ENCODE measurements at places on chromosomes 2 and 18.
A peak's percentile ranks its signal among the peaks of the same experiment; 100 is the strongest.

DNA sequence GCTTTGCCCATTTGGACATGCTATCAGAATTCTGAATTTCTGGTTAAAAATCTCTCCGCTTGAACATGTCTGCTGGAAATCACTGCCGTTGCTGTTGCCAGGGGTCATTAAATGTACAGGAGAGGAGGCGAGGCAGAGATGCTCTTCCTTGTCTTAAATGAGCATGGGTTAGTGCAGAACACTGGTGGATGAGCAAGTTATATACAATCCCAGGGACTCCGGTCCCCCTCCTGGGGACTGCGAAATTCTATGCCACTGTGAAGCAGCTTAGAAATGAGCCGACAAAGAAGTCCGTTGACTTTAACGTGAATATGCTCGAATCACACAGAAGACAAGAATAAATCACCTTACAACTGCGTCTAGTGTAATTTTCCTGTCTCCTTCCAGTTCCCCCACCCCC is 95.1 kb upstream of the KLHL14 start:
- DNase-seq: no peak

DNA sequence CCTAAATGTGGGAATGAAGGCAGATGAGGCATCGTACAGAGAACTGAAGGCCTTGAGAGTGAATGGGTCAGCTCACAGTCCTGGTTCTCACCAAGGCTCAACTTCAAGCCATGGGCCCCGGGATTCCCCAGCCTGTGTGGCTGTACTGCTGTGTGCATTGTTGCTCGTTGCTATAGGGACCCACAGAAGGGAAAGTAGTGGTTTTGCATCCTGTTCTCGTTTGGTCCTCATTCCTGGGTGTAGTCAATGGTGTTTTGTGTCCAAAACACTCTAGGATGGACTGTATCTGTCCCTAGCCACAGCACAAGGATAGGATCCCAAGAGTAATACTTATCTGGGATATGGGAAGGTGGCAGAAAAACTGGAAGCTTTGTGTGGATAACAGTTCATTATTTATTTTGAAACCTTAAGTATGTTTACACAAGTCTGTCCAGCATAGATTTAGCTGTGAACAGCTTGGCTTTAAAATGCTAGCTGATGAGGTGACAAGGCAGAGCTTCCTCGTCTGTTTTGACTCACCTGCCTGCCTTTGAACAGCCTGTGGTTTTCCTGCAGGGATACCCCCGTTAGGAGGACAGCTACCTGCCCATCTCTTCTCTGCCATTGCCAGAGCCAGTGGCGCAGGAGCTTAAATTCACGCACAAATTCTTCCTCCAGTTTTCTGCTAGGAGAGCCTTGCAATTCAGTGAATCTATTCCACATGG is 85.0 kb downstream of the WDSUB1 start:
- DNase-seq: no peak

GRCh38 chr18:9038277-9038871 is 64.1 kb upstream of the NDUFV2 start:
- DNase-seq: no peak

GRCh38 chr2:26454561-26455001 is 23.3 kb downstream of the OTOF start:
- DNase-seq: no peak

- peak; percentile 91 for DNase-seq
These were observed 163.9 kb upstream of the THUMPD2 start for GRCh38 chr2:39942950-39943349.

GRCh38 chr2:218396688-218397462 is 2.8 kb upstream of the CTDSP1 start:
- DNase-seq: no peak

DNA sequence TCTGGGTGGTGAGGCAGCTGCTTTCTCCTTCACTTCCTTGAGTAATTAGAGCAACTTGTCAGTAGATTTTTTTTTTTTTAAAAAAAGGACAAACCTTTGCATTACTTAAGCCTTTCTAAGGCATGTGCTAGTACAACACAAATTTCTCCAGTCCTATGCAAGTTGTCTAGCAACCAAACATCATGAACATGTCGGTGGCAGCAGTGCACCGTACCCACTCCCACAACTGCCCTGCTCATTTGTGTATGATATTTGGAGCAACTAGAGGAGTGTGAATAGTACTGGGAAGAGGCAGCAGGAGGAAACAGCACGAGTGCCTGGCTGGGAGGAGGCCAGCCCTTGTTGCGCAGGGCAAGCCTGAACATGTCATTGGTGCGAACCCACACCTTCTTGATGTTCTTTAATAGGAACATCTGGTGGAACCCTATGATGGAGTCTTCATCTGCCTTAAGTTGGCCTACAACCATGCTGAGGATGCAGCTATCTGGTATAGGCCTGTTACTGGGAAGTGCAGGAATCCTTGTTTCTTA is 238.3 kb downstream of the TDRD15 start:
- DNase-seq: no peak

DNA sequence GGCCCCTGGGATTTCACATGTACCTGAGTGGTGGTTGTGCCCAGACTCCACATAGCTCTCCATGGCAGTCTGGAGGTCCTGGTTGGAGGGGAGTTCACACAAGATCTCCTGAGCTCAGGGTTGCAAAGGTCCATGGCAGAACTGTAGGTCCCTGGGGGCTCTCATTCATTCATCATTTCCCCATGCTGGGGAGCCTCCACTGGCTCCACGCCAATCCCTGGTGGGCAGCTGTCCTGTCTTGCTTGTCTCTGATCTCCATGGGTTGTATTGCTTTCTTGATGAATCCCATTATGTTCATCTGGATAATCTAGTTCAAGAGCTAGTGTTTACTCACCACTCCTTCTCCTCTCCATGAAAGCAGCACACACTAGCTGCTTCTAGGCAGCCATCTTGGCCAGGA is 42.4 kb downstream of the ZSWIM2 start:
- DNase-seq: no peak

DNA sequence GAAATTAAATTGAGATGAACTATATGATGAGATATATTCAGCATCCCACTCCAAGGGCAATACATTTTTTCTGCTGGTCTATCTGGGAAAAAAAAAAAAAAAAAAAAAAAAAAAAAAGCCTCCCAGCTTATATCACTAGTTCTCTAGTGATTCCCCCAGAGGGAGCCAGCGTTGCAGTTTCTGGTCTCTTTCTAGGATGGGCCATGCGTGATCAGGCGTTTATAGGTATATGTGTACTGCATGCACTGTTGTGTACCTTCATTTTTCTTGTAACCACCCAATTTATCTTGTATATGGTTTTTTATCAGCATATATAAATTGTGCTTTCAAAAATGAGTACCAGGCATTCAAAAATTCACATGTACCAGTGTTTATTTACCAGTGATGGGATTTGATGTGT is 35.1 kb downstream of the DCDC2C start:
- DNase-seq: no peak

GRCh38 chr2:176146101-176146500 is 5.2 kb upstream of the HOXD4 start:
- DNase-seq: no peak

DNA sequence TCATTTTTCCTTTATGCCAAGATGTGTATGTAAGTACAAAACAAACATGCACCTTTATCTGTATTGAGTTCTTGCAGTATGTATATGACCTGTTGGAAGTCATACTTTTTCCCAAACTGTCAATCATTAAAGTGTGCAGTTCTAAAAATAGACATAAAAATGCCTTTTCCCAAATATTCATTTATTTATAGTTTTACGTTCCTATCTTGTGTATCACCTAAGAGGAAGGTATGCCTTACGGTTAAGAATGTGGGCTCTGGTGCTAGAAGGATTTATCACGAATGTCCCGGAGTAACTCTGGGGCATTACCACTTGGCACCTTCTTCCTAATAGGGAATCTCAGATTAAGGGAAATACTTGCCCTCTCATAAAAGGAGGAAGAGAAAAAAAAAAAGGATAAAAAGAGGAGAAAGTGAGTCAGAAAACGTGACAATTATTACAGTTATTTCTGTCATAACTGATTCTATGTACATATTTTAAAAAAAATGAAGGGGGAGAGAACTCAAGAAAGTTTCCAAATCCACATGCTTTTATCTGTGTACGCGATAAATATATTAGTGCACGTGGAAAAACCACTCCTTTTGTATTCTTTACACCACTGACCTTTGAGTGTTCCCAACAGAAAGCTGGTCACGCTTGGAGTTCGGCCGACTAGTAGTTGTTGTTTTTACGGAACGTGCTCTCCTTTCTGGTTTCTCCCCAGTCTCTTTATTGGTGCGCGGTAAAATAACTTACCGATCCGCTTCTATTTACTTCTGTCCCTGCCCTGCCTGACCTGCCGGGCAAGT is 721 bp downstream of the MCEE start:
- DNase-seq: no peak

GRCh38 chr2:156411835-156412234 is 24.3 kb upstream of the GPD2 start:
- no peak for DNase-seq

DNA sequence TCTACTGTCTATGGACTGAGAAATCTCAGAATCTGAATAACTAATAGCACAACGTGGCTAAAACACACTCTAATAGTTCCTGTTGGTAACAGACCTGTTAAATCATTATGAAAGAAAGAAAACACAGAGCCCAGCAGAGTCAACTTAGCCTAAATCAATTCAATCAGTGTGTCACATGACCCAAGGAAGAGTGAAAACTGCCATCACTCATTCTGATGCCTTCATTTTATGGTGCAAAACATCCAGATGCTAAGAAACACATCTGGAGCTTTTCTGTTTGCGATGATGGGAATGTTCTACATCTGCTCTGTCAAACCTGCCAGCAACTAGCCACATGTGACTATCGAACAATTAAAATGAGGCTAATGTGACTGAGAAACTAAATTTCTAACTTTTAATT is 295.7 kb upstream of the TRIB2 start:
- DNase-seq: no peak

GRCh38 chr2:172100080-172100934 is 2.4 kb downstream of the DLX2 start:
- DNase-seq: no peak

- DNase-seq: no peak
These were observed 324.4 kb upstream of the CELF4 start for GRCh38 chr18:37889963-37890362.

GRCh38 chr18:74899554-74899953 is 301.9 kb downstream of the ZNF407 start:
- DNase-seq: no peak

DNA sequence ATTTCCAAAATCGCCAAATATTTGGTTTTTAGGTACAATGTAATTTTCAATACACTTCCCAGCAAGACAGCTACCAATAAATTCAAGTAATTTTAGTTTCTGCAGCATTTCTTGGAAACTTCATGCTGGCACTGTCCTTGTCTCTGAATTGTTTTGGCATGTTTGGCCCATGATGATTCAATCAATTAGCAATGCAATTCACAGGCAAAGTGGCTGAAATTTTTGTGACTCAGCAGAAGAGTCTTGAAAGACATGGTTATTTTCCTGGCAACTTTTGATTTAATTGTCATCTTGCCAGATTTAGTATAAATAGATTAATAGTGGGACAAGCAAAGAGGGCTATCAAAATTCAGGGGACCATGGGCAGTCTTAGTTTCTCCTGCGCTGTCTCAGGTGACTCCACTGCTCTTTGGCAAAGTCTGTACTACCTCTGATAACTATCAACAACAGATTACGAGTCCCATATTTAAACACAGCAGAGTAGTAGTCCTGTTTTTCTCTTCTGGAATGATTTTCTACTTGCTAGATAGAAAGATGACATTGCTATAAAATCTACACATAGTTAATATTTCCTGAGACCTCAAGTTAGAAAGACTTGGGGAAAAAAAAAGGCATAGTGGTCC is 88.9 kb upstream of the CYP26B1 start:
- DNase-seq: peak; percentile 80

- no peak for DNase-seq
These were observed 337.6 kb upstream of the FIGN start for GRCh38 chr2:164073101-164074074.

GRCh38 chr18:22194151-22194598 is 24.8 kb downstream of the GATA6 start:
- no peak for DNase-seq

DNA sequence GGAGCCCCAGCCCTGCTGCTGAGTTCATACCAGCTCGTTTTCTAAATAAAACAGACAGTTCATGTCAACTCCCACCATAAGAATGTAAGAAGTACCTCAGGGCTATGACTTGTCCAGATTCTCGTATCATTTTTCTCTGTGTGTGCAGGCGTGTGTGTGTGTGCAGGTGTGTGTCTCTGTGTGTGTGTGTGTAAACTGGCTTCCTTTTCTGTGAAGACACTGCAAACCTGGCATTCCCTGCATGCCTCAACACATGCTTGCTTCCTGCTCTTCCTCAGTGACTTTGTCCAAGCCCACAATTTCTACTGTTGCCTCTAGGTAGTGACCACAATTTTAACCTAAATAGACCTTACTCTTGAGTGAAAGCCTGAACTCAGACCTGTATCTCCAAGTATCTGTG is 879.0 kb downstream of the SLC4A3 start:
- no peak for DNase-seq

- no peak for DNase-seq
These were observed 27.9 kb downstream of the CCDC88A start for GRCh38 chr2:55391615-55392242.

GRCh38 chr2:191516260-191516659 is 161.7 kb upstream of the NABP1 start:
- no peak for DNase-seq

GRCh38 chr2:205060269-205060668 is 515.0 kb downstream of the PARD3B start:
- peak; percentile 62 for DNase-seq

GRCh38 chr2:23696752-23697045 is 230.2 kb downstream of the ATAD2B start:
- DNase-seq: no peak

- DNase-seq: no peak
These were observed 11.6 kb downstream of the FECH start for GRCh38 chr18:57574866-57575265.

Data from GM04503 (cell line).